ENCODE measurements at places on chromosomes 2 and 18.

GRCh38 chr18:49183921-49184320, 233.2 kb upstream of the SMAD7 start:
- DNase-seq: no peak

DNA sequence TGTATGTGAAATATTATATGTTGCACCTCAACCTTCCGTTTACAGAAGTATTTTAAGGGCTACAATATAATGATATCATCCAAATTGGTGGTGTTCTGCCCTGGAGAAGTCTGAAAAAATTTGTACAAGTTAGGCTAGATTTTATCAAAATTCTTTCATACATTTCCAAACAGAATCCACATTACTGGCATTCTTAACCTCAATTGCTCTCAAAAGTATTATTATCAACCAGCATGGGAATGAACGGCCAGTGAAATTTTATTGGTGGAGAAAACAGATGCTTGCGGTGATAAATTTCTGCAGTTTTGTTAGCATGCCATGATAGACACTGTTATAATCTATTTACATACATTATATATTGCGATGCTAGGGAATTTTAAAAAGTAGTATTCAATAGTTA, 88.3 kb upstream of the TFPI start:
- no peak for DNase-seq

DNA sequence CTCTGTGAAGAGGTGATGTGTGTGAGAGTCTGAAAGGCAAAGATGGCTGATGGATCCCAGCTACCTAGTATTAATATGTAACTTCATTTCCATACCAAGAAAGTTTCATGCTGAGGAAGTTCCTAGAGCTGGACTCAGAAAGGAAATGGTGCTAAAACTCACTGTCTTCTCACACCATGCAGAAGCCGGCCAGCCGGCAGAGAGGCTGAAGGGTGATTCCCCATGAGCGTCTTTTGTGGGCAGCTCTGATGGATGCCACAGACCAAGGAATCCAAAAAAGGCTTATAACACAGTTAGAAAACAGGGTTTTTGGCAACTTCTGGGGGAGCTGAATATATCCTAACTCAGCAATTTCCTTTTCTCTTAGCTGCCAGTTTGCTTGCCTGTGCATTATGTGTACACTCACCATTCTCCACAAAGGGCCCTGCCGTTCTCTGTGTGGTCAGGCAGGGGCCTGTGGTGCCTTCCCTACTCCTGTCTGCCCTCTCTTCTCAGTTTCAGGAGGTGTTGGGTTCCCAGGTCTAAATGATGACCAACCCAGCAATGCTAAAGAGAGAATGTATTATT, 289.4 kb downstream of the MTX2 start:
- no peak for DNase-seq

- DNase-seq: no peak
These were observed 270.7 kb downstream of the HAUS1 start for GRCh38 chr18:46374850-46375249.

- no peak for DNase-seq
These were observed 162.7 kb downstream of the DYSF start for GRCh38 chr2:71615767-71616730.
